Left kidney (tissue), 8 donors: ENCODE measurements at places on chromosomes 4 and X.

DNA sequence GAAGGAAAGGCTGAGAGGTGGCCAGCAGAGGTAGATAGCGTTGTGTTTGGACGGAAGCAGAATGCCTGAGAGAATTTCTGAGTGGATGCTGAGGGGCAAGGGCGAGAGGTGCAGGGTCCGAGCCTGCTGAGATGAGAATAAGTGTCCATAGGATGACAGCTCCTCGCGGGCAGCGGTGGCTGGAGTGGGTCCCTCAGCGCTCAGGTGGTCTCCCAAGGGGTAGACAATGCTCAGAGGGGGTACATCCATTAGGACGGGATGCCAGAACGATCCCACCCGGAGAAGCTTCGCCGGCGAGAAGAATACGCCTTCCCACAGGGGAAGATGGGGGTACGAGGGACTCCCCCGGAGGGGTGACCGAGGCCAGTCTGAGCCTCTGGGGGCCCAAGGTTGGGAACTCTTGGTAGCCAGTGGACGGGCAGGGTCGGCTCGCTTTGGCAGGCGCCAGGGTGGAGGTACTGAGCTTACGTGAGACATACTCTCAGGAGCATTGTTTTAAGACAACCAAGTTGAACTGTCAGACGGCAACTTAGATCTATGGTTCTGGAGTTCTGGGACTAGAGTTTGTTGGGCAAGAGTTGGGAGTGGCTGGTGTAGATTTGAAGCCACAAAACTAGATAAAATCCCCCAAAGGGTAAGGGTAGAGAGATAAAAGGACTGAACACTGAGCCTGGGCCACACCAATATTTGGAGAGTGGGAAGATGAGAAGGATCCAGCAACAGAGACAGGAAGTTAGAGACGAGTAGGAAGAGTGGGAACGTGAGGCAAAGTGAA lies 15.8 kb downstream of the BRCC3 start:
- DNase-seq: no peak

DNA sequence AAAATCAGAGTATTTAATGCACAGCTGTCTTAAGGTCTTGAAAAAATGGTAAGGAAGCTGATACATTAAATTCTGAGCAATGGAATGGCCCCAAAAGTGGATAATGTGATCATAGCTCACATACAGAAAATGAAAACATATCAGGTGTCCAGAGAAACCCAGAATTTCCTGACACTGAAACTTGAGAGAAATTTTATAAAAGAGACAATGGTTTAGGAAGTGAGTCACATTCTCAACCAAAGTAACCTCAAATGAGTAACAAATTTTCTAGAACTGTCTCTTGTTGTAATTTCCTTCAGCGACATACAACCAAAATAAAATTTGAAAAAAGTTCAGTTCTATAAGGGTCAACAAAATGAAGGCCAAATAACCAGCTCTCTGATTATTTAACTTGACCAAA lies 37.4 kb upstream of the PACRGL start:
- no peak for DNase-seq

DNA sequence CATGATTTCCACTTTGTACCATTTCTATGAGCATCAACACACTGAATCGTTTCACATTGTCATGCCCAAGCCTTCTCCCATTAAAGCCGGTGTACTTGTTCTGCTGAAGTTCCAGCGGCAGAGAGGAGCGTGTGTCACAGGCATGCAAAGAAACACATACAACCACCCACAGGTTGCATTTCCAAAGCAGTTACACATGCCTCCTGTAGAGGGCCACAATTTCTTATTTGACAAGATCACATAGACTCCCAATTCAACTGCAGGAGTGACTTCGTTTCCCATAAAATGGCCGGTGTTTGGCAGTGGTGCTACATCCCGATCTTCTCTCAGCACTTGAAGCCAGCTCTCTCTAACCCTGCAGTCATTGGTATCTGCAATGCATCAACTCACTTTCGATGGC lies 992.6 kb downstream of the NLGN4X start:
- no peak for DNase-seq

GRCh38 chrX:132834741-132835140 lies 123.7 kb downstream of the HS6ST2 start:
- no peak for DNase-seq

- no peak for DNase-seq
These were observed 44.7 kb downstream of the GPRASP3 start for GRCh38 chrX:102765217-102765616.

DNA sequence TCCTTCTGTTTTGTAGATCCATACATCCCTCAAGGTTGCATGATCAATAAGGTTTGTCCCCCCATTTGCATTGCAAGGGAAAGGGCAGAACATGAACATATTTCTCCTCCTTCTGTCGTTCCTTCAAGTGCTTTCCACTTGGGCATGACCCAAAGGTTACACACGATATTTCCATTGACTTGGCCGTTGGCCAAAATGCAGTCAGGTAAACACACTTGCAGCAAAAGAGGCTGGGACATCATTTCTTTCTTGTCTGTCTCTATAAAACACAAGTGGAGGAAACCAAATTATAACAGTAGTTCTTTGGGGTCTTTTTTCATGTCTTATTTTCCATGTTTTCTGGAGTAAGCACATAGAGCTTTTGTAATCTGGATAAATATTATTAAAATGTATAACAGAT lies 156.1 kb downstream of the FRAS1 start:
- DNase-seq: no peak

GRCh38 chr4:28277931-28278330 lies 1417.3 kb downstream of the STIM2 start:
- DNase-seq: no peak

GRCh38 chrX:124328765-124329164 lies 3.7 kb upstream of the TEX13D start:
- no peak for DNase-seq

- no peak for DNase-seq
These were observed 1.3 kb upstream of the ATP10D start for GRCh38 chr4:47483745-47484144.

DNA sequence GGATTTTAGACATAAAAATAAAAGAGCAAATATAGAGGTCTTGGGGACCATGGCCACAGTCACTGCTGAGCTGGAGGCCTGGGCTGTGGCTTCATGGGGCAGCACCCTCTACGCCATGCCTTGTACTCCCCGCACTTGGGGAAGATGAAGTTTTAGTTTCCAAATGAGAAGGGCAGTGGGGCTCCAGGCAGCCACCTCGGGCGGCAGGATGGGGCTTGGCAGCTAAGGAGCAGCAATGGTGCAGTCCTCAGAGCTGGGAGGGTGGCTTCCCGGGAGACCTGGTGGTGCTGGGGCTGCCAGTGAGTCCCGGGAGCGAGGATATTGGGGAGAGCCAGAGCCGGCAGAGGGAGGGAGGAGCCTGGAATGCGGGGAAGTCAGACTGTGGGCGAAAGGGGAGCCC lies 2.4 kb downstream of the CXCR3 start:
- DNase-seq: no peak

DNA sequence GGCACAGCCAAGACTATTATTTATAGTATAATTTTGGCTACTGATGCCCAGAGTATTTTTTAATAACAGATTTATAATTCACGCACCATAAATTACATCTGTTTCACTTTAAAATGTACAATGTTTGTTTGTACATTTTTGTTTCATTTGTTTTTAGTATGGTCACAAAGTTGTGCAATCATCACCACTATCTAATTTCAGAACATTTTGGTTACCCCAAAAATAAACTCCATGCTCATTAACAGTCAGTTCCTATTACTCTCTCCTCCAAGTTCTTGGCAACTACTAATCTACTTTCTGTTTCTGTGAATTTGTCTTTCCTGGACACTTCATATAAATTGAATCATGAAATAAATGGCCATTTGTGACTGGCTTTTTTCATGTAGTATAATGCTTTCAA lies 176.7 kb downstream of the SH3BGRL start:
- DNase-seq: no peak

- DNase-seq: no peak
These were observed 60.2 kb downstream of the SLIT2 start for GRCh38 chr4:20311856-20312255.

DNA sequence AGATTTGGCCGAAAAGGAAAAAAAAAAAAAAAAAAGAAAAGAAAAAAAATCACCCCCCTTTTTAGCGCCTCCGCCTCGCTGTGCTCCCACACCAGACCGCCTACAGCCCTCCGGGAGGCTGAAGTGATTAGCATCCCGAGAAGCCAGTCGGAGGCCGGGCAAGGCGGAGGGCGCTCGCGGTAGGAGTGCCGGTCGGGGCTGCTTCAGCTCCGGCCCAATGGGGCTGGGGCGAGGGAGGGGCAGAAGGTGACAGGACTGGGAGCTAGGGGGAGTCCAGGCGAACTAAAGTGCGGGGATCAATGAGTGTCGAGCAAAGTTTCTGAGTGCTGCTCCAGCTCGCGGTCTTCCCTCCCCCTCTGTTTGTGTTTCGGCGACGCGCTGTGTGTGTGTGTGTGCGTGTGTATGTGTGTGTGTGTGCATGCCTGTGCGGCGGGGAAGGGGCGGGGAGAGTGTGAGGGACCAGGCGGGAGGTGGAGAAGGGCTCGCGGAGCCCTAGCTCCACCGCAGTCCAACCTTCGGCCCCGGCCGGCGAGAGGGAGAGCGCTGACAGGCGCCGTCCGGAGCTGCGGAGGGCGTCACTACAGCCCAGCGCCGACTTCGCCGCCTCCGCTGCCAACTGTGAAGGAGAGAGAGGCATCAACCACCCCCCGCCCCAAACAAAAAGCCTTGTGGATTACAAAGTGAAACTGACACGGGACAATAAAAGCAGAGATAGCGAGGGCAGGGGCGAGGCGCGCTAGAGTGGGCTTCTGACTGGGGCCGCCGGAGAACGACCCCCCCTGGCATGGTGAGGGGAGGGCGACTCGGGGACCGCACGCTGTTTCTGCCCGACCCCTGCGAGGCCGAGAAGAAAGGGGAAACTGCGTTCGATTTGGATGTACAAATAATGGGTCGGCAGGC lies at the start of gene FAT4:
Gene FAT4, plus strand, starts transcription at position 280 of the 900 bp plus-strand sequence. CDS start 1,457 bp downstream, outside the sequence.
- peak; percentile 95 for DNase-seq

DNA sequence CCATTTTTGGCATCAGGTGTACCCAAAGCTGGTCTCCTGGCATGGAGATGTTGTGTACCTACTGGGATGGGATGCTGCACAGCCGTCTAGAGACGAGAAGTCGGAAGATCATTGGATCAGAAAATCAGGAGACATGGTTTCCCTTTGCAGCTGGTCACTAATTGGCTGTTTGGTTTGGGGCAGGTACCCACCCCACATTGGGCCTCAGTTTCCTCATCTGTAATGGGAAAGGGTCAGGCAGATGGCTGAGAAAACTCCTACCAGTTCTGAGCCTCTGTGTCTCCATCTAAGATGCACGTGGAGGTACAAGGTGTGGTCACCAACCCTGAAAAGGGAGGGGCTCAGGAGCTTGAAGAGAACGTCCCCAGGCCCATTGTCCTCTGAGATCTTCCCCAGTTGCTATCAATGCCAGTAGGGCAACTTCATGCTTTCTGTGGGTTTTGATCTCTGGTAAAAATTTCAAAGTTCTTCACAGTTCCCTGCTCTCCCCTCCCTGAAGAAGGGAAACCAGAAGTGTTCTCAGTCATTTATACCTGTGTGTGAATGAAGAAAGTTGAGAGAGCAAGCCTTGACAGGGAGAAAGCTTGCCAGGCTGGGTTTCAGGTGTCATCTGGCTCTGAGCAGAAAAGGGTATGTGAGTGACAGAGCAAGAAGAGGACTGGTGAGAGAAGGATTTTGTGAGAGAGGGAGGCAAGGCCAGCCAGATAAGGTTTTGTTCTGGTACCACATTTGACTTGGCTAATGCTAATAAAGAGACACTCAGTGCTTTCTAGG lies 15.1 kb downstream of the TSC22D3 start:
- DNase-seq: no peak

GRCh38 chr4:85084371-85085094 lies 118.0 kb upstream of the WDFY3 start:
- peak; percentile 75 for DNase-seq

DNA sequence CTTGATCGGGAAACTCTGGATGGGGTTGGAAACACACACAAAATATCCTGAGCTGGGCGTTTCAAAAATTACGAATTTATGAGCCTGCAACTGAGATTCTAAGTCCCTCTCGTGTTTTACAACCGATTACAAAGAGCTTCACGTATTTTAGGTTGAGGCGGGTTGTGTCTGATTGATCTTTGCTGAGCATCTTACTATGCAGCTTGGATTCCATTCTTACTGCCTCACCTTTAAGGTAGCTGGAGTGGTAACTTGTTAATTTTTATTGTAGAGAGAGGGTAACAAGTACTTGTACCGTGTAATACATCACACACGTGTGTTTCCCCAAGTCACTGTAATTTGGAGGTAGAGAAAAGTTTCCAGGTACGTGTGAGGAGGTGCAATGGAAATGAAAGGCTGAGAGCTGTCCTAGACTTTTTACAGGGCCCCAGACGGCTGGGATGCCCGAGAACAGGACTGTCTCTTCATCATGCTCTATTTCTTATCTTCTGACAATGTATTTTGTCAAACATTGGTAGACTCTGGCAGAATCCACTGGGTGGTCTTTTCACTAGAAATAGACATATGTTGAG lies 97.8 kb upstream of the TENM3 start:
- DNase-seq: peak; percentile 40

GRCh38 chr4:99652596-99653436 lies 4.8 kb downstream of the C4orf54 start:
- DNase-seq: peak; percentile 86

DNA sequence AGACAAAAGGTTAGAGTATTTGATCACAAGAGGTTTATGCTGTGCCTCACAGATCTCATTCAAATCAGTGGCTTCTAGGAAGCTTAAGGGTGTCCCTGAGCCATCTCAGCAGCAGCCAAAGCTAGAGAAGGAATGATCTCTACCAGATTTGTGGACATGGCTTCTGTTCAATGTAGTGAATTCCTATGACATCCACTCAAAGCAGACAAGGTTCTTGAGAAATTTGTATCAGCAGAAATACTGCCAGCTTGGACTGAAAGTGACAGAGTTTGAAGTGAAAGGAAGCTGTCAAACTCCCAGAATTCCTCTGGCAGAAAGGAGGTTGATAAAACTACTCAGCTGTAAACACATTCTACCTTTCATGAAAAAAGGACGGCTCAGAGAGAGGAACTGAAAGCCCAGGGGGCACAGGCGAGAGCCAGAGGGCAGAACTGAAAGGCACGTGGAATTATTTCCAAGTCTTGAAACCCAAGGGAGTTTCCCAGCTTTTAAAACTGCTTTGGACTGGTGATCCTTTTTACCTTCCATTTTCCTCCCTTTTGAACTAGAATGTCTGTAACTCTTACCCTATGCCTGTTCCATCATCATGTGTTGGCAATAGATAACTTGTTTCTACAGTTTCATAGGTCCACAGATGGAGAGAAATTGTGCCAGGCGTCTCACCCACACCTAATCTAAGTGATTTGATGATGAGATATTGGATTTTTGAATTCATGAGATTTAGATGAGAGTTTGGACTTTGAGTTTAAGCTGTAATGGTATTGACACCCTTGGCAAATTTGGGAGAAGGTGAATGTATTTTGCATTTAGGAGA lies 14.5 kb upstream of the MED14 start:
- no peak for DNase-seq
